T-cell (primary cell): ENCODE measurements at places on chromosomes 4 and X. TPM values are rescaled to one million over a fixed set of nuclear protein-coding genes. Genes with fewer than 3 reads are reported as not detected.

DNA sequence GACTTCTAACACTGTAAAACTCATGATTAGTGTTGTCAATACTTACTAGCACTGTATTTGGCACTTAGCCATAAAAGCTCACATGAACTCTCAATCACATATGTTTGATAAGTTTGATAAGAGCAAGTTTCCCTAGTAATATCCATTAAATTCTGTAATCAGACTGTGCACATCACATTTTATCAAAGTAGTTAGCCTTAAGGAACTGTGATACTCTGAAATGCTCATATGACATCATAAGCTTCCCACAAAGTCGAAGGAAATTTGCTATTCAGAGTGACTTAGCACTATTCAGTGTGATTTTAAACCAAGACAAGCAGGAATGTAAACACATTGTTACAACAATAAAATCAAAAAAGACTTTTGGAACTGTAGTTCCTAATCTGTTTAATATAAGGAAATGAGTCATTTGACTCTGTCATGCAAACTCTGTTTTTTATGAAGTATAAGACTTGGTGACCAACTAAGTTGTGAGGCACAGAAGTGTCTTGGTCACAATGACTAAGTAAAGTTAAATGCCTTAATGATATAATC, 6.7 kb downstream of the SLC7A11 start:
- no peak for DNase-seq

DNA sequence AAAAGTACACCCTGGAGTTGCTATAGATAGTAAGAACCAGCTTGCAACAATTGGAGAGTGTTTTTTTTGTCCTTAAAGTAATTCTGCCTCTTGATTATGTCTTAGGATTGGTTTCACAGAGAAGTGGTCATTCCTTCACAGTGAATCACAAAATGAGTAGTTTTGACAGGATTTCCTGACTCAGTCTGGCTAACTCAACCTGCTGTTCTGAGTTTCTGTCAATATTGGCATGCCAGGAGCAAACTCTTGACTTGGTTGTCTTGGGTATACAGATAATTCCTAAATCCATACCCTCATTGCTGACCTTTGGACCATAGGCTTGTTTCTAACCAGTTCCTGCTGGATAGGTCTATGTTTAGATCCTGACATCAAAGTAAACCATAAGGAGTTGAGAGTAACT, 9.4 kb downstream of the FHIP1A start:
- no peak for DNase-seq

The MAOB gene
- 0.13 TPM for total RNA-seq

The CDKL2 gene
- total RNA-seq = 0.79 TPM

GRCh38 chr4:85829276-85830051, 354.5 kb downstream of the ARHGAP24 start:
- DNase-seq = no peak
